Smooth muscle cell of the coronary artery (primary cell): ENCODE measurements at places on chromosomes 1 and 21. TPM values are rescaled to one million over a fixed set of nuclear protein-coding genes. Genes with fewer than 3 reads are reported as not detected.

The AVPR1B gene
- not detected in 2 replicates for total RNA-seq

The OXCT2 gene
- 0.45 and 1.8 TPM in 2 replicates for total RNA-seq

The LCE1A gene
- total RNA-seq: not detected in 2 replicates

The CCDC185 gene
- total RNA-seq: not detected in 2 replicates

The SLC9C2 gene
- under 0.01 TPM in 1 of 2 replicates, not detected in the other for total RNA-seq

The LDLRAD1 gene
- not detected in 2 replicates for total RNA-seq

The LRRC8B gene
- 0.35 and 0.68 TPM in 2 replicates for total RNA-seq

The LCE1E gene
- not detected in 2 replicates for total RNA-seq

The PLA2G5 gene
- total RNA-seq: 1.4 and 3.0 TPM in 2 replicates

The ACTL8 gene
- 0.47 TPM in 1 of 2 replicates, not detected in the other for total RNA-seq

The SCMH1 gene
- 5.3 and 10.1 TPM in 2 replicates for total RNA-seq

The S100A14 gene
- 0.12 and 0.30 TPM in 2 replicates for total RNA-seq

The VHLL gene
- 0.23 TPM in 2 replicates for total RNA-seq

The HMGCL gene
- 48.9 and 51.7 TPM in 2 replicates for total RNA-seq

The RGS18 gene
- total RNA-seq: not detected in 2 replicates

The ACOT11 gene
- 2.5 and 4.1 TPM in 2 replicates for total RNA-seq

The FALEC gene
- 0.23 and 0.70 TPM in 2 replicates for total RNA-seq

The LCE6A gene
- total RNA-seq: not detected in 2 replicates

The FABP3 gene
- total RNA-seq: 19.1 and 79.4 TPM in 2 replicates

The RTCA gene
- total RNA-seq: 22.7 and 41.1 TPM in 2 replicates

The TNFRSF18 gene
- total RNA-seq: not detected in 2 replicates

The TRIM63 gene
- total RNA-seq: 0.82 TPM in 1 of 2 replicates, not detected in the other

The TNNT2 gene
- total RNA-seq: 0.35 TPM in 1 of 2 replicates, not detected in the other

The OR2G2 gene
- total RNA-seq: not detected in 2 replicates

The TMPRSS15 gene
- total RNA-seq: not detected in 2 replicates

The AIM2 gene
- total RNA-seq: not detected in 2 replicates

The SPRR2D gene
- not detected in 2 replicates for total RNA-seq

The UBE2U gene
- not detected in 2 replicates for total RNA-seq

The ADGRL4 gene
- total RNA-seq: 13.1 and 30.1 TPM in 2 replicates

The CD48 gene
- total RNA-seq: not detected in 2 replicates

The TFF3 gene
- total RNA-seq: 0.47 TPM in 1 of 2 replicates, not detected in the other

The VAV3 gene
- total RNA-seq: 0.08 and 1.5 TPM in 2 replicates

The SERTAD4 gene
- total RNA-seq: 2.8 TPM in 1 of 2 replicates, not detected in the other

The MPZ gene
- 0.53 and 1.1 TPM in 2 replicates for total RNA-seq

The ATP1A2 gene
- under 0.01 and 0.08 TPM in 2 replicates for total RNA-seq

The ABCA4 gene
- total RNA-seq: 0.15 and 1.1 TPM in 2 replicates

The TNFAIP8L2 gene
- not detected in 2 replicates for total RNA-seq

The LRRC7 gene
- not detected in 2 replicates for total RNA-seq

The IQGAP3 gene
- 0.47 and 4.9 TPM in 2 replicates for total RNA-seq

The RCOR3 gene
- total RNA-seq: 10.4 and 14.5 TPM in 2 replicates

The TMEM125 gene
- total RNA-seq: 0.15 TPM in 1 of 2 replicates, not detected in the other

The SH2D5 gene
- 1.5 and 2.4 TPM in 2 replicates for total RNA-seq

The HCRTR1 gene
- under 0.01 TPM in 1 of 2 replicates, not detected in the other for total RNA-seq

The LCE1B gene
- not detected in 2 replicates for total RNA-seq

The MYOG gene
- not detected in 2 replicates for total RNA-seq

The LENEP gene
- total RNA-seq: 0.68 TPM in 1 of 2 replicates, not detected in the other

The MX1 gene
- total RNA-seq: 4.8 and 6.3 TPM in 2 replicates

The KCNT2 gene
- 0.70 and 2.9 TPM in 2 replicates for total RNA-seq

The BRDT gene
- not detected in 2 replicates for total RNA-seq

The ZNF683 gene
- not detected in 2 replicates for total RNA-seq

The MNDA gene
- not detected in 2 replicates for total RNA-seq

The ADAM30 gene
- not detected in 2 replicates for total RNA-seq

The CFAP74 gene
- not detected in 2 replicates for total RNA-seq

The PERM1 gene
- total RNA-seq: 0.12 and 0.15 TPM in 2 replicates

The FCRL4 gene
- total RNA-seq: not detected in 2 replicates

The SLC37A1 gene
- 1.9 and 6.1 TPM in 2 replicates for total RNA-seq

The ITLN2 gene
- 0.82 and 1.5 TPM in 2 replicates for total RNA-seq

The PRSS38 gene
- not detected in 2 replicates for total RNA-seq

The AMPD1 gene
- not detected in 2 replicates for total RNA-seq

The DNM3 gene
- total RNA-seq: 1.4 and 1.9 TPM in 2 replicates
